Activated T-cell treated with anti-CD3 and anti-CD28 coated beads for 4 hours (primary cell): ENCODE measurements at places on chromosomes 11 and 22.

- DNase-seq = no peak
Observed at GRCh38 chr22:24592058-24592850, 619 bp downstream of the LRRC75B start.

DNA sequence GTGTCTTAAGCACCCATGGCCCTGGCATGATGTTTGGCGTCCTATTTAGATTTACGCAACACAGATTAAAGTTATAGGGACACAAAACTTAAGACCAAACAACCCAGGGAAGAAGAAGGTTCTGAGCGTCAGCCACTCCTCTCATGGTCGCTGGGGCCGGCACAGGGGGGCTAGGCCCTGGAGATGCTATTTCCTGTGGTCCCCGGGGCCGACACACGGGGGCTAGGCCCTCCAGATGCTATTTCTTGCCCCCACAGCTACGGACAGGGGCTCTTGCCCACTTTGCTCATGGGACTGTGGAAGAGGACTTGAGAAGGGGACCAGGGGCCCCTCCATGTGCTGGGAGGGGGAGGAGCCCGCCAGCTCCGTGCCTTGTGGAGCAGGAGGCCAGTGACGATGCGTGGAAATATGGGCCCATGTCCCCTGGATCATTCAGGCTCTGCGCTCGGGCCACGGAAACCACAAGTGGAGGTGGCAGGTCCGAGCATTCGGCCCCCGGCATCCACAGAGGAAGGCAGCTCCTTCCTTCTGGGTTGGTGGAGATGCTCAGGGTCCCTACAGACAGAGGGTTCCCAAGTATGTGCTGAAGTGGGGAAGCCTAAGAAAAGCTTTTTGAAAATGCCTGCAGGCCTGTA, 711.1 kb downstream of the BRD1 start:
- DNase-seq = no peak

DNA sequence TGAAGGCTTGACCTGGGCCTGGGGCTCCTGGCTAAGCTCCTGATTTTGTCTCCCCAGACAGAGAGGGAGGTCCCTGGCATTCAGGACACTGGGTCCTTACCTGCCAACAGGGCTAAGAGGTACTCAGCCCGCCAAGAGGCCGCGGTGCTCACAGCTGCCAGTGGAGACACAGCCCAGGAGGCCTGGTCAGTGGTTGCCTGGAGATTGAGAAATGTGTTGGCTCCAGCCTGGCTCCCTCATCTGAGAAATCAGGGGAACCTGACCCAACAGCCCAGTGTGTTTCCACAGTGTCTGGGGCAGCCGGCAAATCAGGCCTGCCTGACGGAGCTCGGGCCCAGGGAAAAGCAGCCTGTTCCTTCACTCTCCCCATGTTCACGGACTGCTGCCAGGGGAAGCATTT, 79.4 kb upstream of the NAV2 start:
- no peak for DNase-seq

DNA sequence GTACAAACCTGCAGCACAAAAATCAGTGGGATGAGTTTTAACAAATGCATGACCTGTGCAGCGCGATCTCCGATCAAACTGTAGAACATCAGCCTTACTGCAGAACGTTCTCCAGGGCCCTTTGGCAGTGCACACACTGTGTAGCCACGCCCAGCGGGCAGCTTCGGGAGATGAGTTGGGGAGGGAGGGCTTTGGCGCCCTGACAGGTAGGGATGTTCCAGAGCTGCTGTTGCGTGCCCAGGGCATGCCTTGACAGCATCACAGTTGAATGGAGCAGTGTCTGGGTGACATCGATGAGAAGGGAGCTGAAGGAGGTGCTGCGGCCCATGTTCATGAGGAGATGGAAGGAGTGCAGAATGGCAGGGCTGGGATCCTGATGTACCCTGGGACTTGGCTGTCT, 80.2 kb downstream of the TBC1D22A start:
- no peak for DNase-seq

GRCh38 chr11:115279813-115280761, 224.1 kb downstream of the CADM1 start:
- no peak for DNase-seq

DNA sequence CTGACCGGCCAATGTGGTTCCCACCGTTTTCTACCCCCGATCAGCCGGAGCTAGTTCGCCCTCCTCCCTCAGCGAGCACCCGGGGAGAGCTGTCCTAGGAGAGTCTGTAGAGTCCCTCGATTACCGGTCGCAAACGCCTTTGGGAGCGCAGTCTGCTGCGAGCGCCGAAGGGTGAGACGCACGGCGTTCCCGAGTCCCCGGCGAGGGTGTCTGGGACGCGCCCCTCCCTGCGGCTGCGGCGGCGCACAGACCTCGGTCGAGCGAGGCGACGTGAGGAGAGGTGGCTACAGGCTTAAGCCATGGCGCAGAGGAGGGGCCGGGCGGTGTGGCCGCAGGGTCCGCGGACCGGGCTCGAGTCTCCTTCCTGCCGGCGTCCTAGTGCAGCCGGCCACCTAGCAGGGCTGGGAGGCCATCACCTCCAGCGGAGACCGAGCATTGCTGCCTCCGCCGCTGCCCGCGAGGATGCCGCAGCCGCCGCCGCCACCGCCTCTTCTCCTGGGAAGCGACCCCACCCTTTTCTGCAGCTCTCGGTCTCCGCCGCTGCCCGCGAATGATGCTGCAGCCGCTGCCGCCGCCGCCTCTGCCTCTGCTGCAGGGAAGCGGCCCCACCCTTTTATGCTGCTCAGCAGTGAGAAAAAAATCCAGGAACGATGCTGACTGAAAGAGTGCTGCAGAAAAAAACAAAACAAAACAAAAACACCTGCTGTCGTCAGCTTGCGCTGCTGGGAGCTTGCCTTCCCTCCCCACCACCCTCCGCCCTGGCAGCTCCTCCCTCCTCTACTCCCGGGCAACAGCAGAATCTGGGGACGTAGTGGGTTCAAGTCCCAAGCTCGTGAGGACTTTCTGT, at the start of gene MAP6:
TSS of gene MAP6 (minus strand) at position 588 of the 847 bp plus-strand sequence. CDS start 669 bp downstream, outside the sequence.
- no peak for DNase-seq

GRCh38 chr11:116379185-116379828, 393.5 kb downstream of the BUD13 start:
- DNase-seq = no peak

DNA sequence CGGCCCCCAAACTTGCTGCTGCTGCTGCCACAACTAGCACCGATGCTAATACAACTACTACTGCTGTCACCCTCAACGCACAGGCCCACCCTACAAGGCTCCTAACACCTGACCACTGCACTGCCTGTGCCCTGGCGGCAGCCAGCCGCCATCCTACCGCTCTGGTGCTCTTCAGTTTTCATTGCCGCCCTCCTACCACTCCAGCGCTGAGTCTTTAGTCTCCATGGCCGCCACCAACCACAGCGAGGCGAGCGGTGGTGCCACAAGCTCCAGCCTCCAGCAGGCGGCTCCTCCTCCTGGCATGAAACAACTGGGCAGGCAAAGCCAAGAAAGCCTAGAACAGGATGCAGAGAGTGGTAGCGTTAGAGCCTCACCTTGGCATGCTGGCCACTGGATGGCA, 5.0 kb upstream of the RFPL3 start:
- DNase-seq = no peak

DNA sequence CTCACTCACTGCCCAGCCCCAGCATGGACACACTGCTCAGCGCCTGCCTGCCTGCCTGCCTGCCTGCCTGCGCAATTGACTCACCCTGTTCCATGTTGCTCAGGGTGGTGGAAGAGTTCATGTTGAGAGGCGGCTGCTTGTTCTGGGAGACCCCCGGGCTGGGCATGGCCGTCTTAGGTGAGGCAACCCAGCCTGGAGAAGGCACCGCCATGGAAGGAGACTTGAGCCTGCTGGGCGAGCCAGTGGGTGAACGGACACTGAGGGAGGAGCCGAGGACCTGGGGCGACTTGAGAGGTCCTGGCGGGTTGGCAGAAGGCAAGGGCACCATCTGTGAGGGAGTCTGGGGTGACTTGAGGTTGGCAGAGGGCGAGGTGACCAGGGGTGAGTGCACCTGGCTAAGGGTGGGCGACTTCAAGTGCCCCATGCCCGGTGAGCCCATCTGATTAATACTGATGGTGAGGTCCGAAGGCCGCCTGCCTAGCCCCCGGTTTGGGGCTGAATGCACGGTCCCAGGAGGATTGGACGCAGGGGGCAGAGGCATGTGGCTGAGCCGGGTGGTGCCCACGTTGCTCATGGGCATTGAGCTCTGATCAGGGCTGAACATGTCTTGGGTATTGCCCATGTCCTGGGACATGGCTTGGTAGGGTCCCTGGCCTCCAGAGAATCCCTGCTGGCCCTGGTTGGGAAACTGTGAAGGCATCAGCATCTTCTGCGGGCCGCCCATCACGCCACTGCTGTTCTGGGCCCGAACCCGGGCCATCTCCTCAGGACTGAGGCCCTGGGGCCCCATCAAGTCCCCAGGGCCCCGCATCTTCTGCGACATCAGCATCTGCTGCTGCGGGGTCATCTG, 17.1 kb downstream of the CXCR5 start:
- no peak for DNase-seq

DNA sequence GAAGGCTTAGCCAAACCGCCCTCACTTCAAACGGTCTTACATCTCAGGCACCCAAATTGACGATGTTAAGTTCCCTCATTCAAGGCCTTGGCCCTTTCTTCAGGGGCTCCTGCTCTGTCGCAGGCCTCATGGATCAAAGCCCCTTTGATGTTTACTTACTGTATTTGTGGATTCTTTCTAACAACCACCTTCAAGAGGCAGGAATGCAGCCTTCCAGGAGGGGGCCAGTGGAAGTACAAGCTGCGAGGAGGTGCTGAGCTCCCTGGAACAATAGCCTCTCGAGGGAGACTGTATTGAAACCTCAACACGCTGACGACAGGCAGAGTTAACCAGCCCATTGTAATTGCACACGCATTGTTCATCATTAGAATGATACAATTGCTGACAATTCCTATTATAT, 209.1 kb downstream of the ST3GAL4 start:
- no peak for DNase-seq

DNA sequence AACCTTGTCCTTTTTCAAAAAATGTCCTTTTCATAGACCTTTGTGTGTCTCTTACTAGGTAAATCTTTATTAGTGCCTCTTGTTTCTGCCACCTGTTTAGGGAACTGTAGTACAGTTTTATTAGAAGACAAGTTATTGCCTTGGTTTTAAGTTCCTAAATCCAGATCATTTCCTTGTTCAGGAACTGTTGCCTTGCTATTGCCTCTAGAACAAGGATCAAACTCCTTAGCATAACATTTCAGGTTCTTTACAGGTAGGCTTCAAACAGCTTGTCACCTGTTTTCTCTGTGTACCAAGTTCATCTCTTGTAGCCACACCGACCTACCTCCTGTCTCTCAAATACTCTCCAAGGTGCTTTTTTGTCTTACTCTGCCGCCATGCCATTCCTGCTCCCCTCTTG, 75.2 kb downstream of the MTMR3 start:
- no peak for DNase-seq

- DNase-seq = no peak
Observed at GRCh38 chr11:33742249-33742851, 6.1 kb upstream of the CD59 start.

DNA sequence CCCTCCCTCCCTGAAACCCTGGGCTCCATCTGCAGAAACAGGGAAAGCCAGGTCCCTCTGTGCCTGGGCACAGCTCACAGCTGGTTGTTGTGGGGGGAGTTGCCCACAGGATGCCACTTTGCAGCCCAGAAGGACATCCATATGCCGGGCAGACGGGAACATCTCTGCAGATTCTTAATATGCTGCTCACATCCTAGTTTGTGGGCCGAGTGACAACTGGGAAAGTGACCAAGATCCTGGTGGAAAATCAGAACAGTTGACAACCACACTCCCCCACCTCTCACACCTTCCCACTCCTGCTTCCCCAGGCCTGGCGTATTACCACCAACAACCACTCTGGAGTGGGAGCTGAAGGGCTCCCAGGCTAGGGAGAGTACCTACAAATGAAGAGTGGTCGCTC, 7.3 kb upstream of the SCGB1A1 start:
- DNase-seq = no peak

GRCh38 chr11:57499413-57499982, 16.0 kb downstream of the SLC43A1 start:
- DNase-seq = no peak

DNA sequence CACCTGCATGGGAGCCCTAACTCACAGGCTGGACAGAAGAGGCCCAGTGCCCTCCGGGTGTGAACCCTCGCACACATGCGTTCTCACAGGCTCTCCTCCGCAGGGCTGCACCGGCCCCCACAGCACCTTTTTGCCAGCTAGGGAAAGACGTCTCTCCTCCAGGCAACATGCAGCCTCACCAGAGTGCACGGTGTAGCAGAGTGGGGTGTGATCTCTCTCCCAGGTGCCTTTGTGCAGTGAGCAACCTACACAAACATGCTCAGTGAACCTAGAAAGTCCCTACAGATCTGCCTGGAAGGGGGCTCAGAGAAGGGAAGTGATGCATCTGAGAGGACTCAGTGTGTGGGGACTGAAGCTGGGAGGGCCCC, 3.7 kb upstream of the CARNS1 start:
- DNase-seq = no peak

- DNase-seq = no peak
Observed at GRCh38 chr11:98277251-98277912, 743.4 kb upstream of the CNTN5 start.

GRCh38 chr11:122780296-122780949, 57.9 kb upstream of the CRTAM start:
- DNase-seq = no peak

DNA sequence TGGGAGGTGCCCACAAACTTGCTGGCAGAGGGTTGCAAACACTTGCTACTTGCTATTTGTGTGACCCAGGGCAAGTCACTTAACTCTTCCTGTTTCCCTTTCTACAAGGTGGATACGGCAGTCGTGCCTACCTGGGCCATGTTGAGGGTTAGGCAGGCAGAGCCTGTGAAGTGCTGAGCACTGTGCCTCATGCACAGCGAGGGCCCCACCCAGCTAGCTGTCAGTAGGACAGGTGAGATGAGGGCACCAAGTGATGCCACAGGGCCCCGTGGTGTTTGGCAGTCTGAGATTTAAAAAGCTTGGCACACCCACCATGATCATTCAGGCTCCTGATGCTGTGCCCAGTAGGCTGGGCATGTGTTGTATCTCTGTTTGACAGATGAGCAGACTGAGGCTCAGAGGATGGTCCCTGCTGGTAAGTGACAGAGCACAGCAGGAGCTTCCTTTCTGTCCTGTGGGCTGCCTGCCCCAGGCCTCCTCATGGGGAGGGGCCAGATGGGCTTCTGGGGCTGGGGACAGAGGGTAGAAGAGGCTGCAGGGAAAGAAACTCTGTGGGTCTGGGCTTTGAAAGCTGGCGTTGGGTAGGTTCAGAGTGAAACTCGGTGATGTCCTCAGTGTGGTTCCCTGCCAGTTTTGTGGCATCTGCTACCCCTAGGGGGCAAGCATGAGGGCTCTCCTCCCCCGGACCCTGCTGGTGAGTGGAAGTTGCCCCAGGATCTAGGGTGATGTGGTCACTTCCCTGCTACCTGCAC, 59.3 kb downstream of the TSPAN18 start:
- DNase-seq = no peak

GRCh38 chr11:15107730-15108515, 6.8 kb upstream of the INSC start:
- no peak for DNase-seq

- no peak for DNase-seq
Observed at GRCh38 chr22:20618488-20618887, 111.1 kb downstream of the MED15 start.
